Cortex of kidney (tissue), 1 donor: ENCODE measurements at places on chromosomes 7 and 10.

GRCh38 chr10:99858849-99859248 lies 76.4 kb downstream of the ABCC2 start:
- DNase-seq = no peak

GRCh38 chr7:55369427-55370400 lies 4.6 kb downstream of the LANCL2 start:
- DNase-seq = no peak

- no peak for DNase-seq
Measured at GRCh38 chr10:34037499-34037898, 703.0 kb upstream of the NRP1 start.

- no peak for DNase-seq
Measured at GRCh38 chr10:92714152-92714845, 24.5 kb downstream of the HHEX start.

- DNase-seq = no peak
Measured at GRCh38 chr7:94052398-94053180, 48.4 kb upstream of the BET1 start.
